Amygdala (tissue), 56 donors: ENCODE measurements at places on chromosomes 4 and X.
A peak's percentile ranks its signal among the peaks of the same experiment; 100 is the strongest.

DNA sequence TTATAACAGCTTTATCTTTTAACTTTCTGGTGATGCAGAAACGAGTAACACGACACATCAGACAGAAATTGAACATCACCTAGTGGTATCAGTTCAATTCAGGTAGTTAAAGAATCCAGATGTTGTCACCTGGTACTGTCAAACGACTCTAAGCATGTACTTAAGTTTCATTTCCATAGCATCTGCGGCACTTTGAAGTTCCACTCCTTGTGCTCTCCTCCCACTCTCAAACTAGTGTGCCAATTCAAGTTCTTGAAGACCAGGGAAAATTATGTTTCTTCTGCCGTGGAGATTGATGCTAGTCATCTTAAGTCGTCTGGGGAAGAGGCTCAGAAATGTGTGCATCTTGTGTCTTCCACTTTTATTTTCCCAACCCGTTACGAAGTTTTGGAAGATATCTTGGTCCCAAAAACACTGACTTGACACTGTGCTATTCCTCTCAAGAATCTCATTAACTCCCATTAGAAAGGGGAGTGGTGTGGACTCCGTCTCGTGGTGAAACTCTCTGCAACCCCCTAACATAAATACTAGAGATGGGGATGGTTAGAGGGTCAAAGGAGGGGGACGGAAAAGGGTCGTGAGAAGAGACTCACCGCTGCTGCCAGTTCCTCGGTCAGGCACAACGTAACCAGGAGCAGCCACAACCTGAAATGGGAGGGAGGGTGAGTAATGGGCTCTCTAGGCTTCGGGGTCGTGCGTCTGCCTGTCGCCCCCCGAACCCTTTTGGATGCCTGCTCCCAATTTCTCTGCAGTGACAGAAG lies 693 bp downstream of the COL4A6 start:
- no peak for DNase-seq

GRCh38 chr4:2341911-2342652 lies 76.4 kb downstream of the ZFYVE28 start:
- no peak for DNase-seq

DNA sequence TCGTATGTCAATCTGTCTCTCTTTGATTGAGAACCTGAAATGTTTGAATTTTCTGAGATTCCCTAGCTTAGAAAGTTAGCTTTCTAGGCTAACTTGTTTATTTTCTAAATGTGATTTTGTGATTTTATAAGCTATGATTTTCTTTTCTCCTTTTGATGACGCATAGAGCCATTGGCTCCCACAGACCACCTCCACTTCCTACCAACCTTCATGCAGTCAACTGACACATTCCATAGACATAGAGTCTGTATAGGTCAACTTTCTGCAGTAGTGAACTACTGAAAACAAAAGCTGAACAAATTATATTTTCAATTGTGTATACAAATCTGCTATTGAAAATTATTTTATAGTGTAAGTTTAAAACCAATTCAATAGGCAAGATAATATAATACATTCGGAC lies 2.8 kb upstream of the SULT1B1 start:
- DNase-seq = no peak

GRCh38 chr4:19915276-19915675 lies 336.4 kb upstream of the SLIT2 start:
- no peak for DNase-seq

DNA sequence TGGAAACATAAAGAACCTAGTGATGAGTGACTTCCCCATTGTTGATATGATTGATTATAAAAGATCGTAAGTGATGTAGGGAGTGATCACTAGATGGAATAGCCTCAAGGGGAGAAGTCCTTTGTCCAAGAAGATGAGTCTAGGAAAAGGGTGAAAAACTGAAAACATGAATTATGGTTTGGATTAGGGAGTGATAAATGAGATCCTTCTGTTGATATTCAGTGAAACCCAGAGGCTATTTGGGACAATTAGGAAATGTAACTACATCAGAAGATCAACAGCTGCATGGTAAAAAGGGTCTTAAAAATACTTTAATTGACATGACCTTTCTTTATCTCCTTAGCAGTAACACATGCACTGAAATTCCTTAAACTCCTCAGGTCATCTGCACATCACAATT lies 124.0 kb upstream of the UNC5C start:
- no peak for DNase-seq

- no peak for DNase-seq
These were observed 38.9 kb upstream of the PLAC8 start for GRCh38 chr4:83153417-83153816.

GRCh38 chr4:176123710-176124407 lies 58.2 kb downstream of the WDR17 start:
- no peak for DNase-seq

- peak; percentile 14 for DNase-seq
These were observed 888 bp downstream of the RAB28 start for GRCh38 chr4:13483136-13483767.

GRCh38 chr4:148515248-148515647 lies 73.0 kb upstream of the NR3C2 start:
- no peak for DNase-seq

- DNase-seq = no peak
These were observed 336.9 kb upstream of the NR3C2 start for GRCh38 chr4:148778980-148779675.

DNA sequence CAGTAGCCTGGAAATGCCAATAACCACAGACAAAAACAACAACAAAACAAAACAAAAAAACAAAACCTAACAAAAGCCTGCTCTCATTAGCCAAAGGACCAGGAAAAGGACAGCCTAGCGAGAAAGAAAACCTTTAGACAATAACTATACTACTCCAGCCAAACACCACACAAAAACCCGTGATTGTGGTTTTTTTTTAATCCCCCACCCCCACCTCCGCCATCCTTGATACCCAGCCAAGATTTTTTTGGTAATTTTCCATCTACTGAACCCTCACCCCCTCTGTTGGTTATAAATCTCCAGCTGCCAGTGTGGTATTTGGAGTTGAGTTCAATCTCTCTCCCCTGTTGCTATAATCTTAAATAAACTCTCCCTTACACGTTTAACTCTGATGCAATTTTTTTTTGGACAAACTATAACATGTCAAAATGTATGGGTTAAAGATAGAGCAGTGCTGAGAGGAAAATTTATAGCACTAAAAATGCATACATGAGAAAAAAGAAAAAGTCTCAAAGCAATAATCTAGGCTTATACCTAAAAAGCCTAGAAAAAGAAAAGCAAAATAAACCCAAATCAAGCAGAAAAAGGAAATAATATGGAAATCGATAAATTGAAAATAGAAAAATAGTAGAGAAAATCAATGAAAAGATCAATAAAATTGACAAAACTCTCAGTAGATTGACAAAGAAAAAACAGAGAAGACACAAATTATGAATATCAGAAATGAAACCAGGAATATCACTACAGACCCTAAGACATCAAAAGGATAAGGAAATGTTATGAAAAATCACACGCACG lies 83.7 kb downstream of the NAT8L start:
- DNase-seq = no peak

DNA sequence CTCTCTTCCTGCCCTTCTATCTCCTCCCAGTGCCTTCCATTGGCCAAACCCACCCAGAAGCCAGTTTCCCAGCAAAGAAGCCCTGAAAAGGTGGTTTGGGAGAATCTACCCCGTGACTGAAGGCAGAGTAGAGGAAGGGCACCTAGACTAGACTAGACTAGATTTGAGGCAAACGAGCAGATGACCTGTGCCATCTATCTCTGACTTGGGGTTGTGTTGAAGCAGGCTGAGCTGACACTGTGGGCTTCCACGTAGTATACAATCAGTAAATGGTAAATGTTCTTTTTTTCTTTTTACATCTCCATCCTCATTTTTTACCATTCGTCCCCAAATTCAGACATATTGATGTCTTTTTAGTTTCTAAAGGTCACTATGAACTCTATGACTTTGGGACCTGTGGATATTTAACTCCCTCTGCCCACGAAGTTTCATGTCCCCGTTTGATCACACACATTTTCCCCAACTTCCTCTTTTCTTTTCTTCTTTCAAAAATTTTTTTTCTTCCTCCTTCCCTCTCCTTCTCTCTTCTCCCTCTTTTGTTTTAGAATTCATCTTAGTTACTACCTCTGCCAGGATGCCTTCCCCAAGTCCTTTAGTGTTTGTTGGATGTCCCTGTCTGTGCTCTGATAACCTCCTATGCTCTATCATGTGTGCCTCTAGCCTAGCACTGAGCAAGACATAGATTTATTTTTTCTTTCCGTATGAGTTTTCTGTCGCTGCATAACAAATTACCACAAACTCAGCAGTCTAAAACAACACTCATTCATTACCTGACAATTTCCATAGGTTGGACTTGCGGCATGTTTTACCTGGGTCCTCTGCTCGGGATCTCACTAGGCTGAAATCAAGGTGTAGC lies 6.2 kb upstream of the AFF1 start:
- DNase-seq = no peak

DNA sequence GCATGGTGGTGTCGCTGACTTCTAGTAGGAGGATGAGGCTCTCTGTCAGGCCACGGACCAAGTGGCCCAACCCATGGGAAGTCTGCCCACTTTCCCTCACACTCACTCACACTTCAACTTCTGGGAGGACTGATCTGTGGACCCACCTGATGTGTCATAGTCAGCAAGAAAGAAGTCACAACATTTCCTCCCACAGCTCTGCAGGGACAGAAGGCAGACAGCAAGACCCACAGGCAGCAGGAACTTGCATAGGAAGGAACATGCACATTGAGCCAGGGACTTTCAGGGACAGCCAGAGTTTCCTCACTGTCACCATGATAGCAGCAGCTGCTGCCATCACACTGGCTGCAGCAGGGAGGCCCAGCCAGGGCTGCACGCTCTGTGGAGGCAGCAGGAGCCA lies 19.5 kb downstream of the XAGE5 start:
- DNase-seq = no peak
